Activated gamma-delta T cell treated with Interleukin-2 at 50 U/mL for 16 hours (primary cell): ENCODE measurements at places on chromosomes 4 and X.
A peak's percentile ranks its signal among the peaks of the same experiment; 100 is the strongest.

DNA sequence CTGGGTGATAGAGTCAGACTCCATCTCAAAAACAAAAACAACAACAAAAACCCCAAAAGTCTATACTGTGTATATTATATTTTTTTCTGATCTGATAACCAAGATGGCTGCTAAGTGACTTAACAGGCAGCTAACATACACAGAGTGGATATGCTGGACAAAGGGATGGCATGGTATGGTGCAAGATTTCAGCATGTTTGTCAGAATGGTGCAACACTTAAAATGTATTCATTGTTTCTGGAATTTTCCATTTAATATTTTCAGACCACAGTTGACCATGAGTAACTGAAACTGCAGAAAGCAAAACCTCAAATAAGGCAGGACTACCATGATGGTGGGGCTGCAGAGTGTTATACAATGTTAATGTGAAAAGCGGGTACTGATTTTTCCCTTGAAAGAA, 6.1 kb upstream of the BOD1L1 start:
- no peak for DNase-seq

- DNase-seq: peak; percentile 7
Observed at GRCh38 chrX:15815779-15816437, 25.6 kb downstream of the ZRSR2 start.

DNA sequence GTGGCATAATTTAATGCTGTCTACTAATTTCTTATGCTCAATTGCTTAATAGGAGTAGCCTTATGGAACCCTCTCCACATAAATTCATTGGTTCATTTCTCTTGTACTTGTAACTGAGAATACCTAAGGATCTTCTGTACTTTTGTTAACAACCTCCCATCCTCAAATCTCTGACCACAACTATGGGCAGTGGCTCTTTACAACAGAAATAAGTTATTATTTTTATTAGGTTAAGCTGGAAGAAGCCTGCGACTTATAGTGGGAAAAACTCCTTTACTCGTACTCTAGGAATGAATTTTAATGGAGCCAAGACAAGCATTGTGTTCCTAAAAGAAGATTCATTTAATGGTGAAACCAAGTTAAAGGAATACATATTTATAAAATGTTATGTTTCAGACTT, 337.1 kb upstream of the CTSO start:
- no peak for DNase-seq

- DNase-seq: no peak
Observed at GRCh38 chrX:26914232-26914631, 548.9 kb downstream of the PPP4R3C start.

DNA sequence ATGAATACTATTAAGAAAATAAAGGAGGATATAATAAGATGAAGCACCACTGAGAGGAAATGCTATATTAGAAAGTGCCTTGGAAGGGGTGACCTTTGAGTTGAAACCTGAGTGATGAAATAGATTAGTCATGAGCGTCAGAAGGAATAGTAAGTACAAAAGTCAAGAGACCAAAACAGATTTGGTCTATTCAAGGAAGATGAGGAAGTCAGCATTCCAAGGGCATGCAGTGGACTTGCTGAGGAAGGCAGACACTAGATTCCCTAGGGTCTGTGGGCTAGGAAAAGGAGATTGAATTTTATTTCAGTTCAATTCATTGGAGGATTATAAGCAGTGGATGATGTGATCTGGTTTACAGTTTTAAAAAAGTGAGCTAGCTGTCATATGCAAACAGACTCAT, 73.0 kb upstream of the WDFY3 start:
- no peak for DNase-seq

- no peak for DNase-seq
Observed at GRCh38 chr4:46909078-46909477, at the start of gene COX7B2. COX7B2 (minus strand) TSS chr4:46909245; CDS start chr4:46735192, 174,053 bp downstream.

GRCh38 chr4:117137145-117137544, 51.8 kb upstream of the TRAM1L1 start:
- no peak for DNase-seq

- DNase-seq: no peak
Observed at GRCh38 chr4:126267689-126268088, 952.9 kb downstream of the FAT4 start.

- DNase-seq: no peak
Observed at GRCh38 chr4:57270346-57270745, 160.2 kb upstream of the IGFBP7 start.
